ENCODE measurements at places on chromosomes 7 and 10.

DNA sequence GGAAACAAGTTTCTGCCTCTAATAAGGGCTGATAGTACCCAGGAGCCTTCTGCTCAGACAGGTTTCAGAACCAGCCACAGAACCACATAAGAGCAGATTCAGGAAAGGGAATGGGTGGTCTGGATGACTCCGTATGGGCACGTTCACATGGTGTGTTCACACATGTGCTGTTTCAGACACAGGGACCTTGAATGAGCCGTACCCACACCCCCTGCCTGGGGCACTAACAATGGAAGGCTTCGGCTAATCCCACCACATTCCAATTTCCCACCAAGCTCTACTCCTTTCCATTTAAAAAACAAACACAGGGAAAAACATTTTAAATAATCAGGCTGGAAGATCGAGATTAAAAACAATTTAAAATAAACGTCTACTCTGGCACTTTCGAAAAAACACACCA lies 217.3 kb downstream of the GRID1 start:
- no peak for DNase-seq

- peak; percentile 20 for DNase-seq
These were observed 45.0 kb downstream of the ZCCHC24 start for GRCh38 chr10:79400146-79401004.

- no peak for DNase-seq
These were observed 234.9 kb downstream of the PARD3 start for GRCh38 chr10:34580214-34580613.

DNA sequence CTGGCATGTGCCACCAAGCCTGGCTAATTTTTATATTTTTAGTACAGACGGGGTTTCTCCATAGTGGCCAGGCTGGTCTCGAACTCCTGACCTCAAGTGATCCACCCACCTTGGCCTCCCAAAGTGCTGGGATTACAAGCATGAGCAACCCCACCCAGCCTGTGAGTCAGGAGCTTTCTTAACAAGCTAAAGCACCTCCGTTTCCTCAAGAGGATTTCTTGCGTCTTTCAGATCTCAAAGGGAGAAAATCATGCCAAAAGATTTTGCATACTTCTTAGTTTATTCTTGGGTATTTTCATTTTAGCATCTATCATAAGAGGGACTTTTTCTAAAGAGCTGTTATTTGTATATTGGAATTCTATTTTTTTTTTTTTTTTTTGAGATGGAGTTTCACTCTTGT lies 47.9 kb upstream of the FOXK1 start:
- no peak for DNase-seq

DNA sequence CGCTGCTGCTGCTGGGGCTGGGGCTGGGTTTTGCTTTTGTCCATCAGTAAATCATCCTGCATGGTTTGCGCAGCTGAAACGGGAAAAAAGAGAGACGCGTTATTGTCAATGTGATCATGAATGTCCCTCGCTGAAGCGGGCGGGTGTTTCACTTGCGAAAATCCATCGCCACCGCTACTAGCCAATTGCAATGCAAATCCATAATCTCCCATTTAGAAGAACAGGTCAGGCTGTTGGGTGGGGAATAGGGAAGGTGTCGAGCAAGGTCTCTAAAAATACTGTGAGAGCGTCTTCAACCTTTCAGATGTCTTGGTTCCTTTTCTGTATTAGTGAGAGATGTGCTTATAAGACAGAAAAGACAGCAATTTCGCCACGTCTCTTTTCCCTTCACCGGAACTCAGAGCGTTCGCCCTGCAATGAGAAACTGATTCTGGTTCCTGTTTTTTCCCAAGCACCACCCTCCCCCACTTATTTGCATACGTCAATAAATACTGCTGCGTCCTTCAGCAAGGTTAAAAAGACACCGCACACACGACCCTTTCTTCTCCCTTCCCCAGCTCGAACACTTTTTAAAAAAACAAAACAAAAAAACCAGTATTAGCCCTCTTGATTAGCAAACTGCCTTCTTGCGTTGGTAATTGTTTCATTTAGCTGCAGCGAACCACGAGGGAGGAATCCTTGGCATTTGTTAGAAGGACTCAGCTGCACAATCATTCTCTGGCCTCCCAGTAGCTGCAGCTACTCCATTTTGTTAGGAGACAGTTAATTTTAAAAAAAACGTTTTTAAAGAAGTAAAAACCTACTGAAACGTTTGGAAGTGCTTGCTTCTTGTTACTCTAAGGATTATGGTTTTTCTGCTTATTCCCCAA lies 50.4 kb downstream of the CPEB3 start:
- DNase-seq = no peak

- DNase-seq = peak; percentile 50
These were observed 34.8 kb downstream of the GRID2IP start for GRCh38 chr7:6516387-6516983.

DNA sequence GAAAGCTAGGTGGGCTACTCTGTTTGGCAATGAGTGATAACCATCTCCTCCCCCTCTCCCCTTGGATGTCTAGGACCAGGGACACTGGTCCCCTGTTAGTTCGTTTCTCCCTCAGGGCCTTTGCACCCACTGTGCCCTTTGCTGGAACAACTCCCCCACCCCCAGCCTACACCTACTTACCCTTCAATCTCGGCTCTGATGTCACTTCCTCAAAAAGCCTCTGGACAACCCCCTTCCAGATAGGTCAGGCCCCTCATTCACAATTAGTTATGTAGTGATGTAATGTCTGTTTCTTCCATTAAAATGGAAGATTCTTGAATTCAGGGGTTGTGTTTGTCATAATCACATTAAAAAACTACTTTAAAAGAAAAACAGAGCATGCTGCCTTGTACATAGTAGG lies 152.9 kb downstream of the SNX10 start:
- no peak for DNase-seq

DNA sequence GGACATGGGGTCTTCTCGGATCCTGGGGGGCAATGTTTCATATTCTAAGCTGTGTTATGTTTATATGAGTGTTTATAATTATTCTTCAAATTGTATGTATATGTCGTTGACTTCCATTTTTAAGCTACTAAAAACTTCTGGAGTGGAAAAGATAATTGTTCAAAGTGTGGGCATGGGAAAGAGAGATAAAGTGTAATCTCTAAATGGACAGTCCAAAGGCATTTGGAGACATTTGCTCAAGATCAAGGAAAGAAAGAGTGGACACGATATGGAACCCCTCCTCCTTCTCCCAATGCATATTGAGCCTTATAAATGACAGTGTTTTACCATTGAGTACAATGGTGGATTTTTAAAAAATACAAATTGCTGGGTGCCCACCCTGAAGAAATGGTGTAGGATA lies 81.1 kb downstream of the SDHAF3 start:
- no peak for DNase-seq

Data from activated gamma-delta T cell treated with anti-CD3 and anti-CD28 coated beads, Interleukin-2, amount 50 U/mL, for 16 hours (primary cell).